Stimulated activated CD4-positive, alpha-beta T cell treated with anti-CD3 and anti-CD28 coated beads, Interleukin-2, amount 100 ng/mL, for 24 hours (primary cell): ENCODE measurements at places on chromosomes 3 and 15.
A peak's percentile ranks its signal among the peaks of the same experiment; 100 is the strongest.

DNA sequence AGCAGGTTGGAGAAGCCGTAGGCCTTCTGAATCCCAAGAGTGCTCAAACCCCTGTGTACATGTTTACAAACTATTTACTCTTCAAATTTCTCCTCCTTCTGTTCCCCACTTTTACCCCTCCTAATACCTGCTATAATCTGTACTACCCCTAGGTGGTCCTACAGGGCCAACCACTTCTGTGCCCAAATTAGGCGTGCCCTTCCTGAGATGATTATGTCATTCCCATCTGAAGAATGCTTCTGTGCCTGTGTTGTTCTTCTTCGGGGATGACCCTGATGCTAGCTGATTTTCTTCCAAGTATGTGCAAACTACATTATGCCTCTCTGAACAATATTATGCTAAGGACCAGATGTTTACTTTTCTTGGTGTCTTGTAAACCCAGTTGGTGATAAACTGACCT, 20.5 kb downstream of the RBP2 start:
- no peak for DNase-seq

GRCh38 chr3:183285828-183286457, 32.9 kb downstream of the B3GNT5 start:
- peak; percentile 91 for DNase-seq

DNA sequence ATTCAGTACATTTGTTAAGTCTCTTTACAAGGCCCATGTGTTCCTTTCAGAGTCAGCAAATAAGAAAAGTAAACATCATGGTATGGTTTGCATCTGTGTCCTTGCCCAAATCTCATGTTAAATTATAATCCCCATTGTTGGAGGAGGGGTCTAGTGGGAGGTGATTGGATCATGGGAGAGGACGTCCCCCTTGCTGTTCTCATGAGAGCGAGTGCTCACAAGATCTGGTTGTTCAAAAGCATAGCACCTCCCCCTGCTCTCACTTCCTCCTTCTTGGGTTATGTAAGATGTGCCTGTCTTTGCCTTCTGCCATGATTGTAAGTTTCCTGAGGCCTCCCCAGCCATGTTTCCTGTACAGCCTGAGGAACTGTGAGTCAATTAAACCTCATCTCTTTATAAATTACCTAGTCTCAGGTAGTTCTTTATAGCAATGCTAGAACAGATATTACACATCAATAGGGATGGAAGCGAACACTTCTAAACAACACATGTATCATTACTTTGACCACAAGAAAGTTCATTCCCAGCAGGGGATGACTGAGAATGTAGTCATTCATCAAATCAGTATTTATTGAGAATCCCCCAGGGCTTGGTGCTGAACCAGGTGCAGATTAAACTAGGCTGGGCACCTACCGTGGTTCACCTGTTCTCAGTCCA, 4.1 kb downstream of the EFCAB12 start:
- DNase-seq, result no peak

DNA sequence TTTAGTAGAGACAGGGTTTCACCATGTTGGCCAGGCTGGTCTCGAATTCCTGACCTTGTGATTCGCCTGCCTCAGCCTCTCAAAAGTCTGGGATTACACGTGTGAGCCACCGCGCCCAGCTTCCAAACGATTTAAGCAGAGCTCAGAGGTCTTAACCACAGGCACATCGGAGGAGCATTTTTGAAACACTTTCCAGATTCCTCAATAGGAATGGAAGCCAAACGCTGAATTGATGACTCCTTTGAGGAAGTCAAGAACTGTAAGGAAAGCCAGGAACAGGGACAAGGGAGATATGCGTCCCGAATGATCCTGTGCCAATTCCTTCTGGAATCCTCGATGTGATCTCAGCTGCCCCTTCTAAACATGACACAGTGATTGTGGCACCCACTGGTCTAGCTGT, 40.0 kb downstream of the TRH start:
- DNase-seq, result no peak

DNA sequence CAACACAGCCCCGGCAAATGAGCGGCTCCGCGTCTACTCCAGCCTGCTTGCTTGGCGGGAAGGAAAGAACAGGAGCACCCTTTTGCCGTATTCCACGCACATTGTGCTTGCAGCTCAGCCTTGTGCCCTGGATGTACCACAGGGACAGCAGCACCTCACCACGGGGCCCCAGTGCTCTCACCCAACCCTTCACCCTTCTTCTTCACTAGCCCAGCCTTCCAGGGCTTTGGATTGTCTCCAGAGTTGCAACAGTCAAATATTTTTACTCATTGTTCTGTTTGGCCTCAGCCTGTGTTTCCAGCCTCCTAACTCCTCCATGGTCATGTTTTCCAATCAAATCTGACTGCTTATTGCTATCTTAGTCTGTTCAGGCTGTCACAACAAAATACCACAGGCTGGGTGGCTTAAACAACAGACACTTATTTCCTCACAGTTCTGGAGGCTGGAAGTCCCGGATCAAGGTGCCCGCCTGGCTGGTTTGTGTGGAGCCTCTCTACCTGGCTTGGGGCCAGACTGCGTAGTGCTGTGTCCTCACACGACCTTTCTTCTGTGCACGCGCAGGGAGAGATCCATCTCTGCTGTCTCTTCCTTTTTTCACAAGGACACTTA, 79.2 kb upstream of the ABHD17C start:
- no peak for DNase-seq
